ENCODE measurements at places on chromosomes 11 and 22. TPM values are rescaled to one million over a fixed set of nuclear protein-coding genes. Genes with fewer than 3 reads are reported as not detected.

GRCh38 chr11:35845860-35846259 lies 98.0 kb upstream of the LDLRAD3 start:
- no peaks in the 10 kb centered on the region for H3K4me1 ChIP-seq
- H3K27me3 ChIP-seq: peaks cover 24% of the 10 kb centered on the region
- no peak for DNase-seq
- H3K27ac ChIP-seq: no peak overlapping the region

The GRIA4 gene
- not detected for total RNA-seq

GRCh38 chr11:103370076-103370475 lies 260.9 kb downstream of the DYNC2H1 start:
- no peaks in the 10 kb centered on the region for H3K27me3 ChIP-seq
- H3K4me1 ChIP-seq: no peaks in the 10 kb centered on the region
- no peak overlapping the region for H3K4me3 ChIP-seq
- DNase-seq: no peak
- no peaks in the 10 kb centered on the region for H3K36me3 ChIP-seq
- H3K27ac ChIP-seq: no peak overlapping the region

The BATF2 gene
- total RNA-seq: 2.1 TPM

DNA sequence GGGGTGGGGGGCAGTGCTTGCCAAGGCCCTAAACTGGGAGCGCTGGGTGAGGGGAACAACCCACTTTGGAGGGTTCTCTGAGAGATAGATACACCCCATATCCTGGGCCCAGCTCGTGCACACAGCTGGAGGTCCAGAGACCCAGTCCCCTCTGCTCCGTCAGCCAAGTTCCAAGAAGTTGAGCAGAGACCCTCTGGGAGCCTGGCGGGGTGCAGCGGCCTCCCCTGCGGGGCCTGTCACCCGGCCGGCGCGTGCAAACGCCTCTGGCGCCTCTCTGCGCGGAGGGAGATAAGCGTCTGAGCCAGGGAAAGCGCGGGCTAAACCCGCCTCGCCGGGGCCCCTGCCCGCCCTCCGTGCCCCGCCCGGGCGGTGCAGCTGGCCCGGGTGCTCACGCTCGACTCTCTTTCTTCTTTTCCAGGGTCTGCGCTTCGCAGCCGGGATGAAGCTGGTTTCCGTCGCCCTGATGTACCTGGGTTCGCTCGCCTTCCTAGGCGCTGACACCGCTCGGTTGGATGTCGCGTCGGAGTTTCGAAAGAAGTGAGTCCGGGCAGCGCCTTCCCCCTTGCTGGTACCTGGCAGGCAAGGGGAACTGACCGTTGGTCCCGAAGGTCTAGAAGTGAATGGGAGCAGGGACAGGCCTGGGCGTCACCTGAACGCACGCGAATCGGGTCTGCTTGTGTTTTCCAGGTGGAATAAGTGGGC lies 540 bp downstream of the ADM start:
- no peaks in the 10 kb centered on the region for H3K27me3 ChIP-seq
- H3K27ac ChIP-seq: peak overlapping the region; percentile 97
- peak overlapping the region; percentile 85 for H3K4me3 ChIP-seq

DNA sequence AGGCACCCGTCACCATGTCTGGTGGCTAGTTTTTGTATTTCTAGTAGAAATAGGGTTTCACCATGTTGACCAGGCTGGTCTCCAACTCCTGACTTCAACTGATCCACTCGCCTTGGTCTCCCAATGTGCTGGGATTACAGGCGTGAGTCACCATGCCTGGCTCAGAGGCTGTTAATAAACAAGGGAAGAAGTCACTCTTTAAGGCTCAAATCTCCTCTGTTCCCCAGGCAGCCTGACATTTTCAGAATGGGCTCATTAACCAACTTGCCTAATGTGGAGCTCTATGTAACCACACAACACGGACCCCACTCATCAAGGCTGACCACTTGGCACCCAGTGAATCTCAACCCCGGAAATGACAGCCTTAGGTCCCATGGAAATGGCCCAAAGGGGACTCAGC lies 24.1 kb downstream of the APOL3 start:
- no peak overlapping the region for H3K4me3 ChIP-seq
- no peak for DNase-seq
- H3K36me3 ChIP-seq: no peaks in the 10 kb centered on the region
- no peaks in the 10 kb centered on the region for H3K4me1 ChIP-seq

The GPHA2 gene
- total RNA-seq: not detected

- peaks cover 57% of the 10 kb centered on the region for H3K4me1 ChIP-seq
- peak; percentile 80 for DNase-seq
- peak overlapping the region; percentile 5 for H3K4me3 ChIP-seq
- no peaks in the 10 kb centered on the region for H3K27me3 ChIP-seq
These were observed 12.2 kb upstream of the CDC42BPG start for GRCh38 chr11:64856382-64857227.

GRCh38 chr11:11036848-11037732 lies 179.2 kb upstream of the ZBED5 start:
- no peaks in the 10 kb centered on the region for H3K36me3 ChIP-seq
- H3K4me3 ChIP-seq: no peak overlapping the region
- DNase-seq: peak; percentile 64
- no peaks in the 10 kb centered on the region for H3K4me1 ChIP-seq
- no peak overlapping the region for H3K27ac ChIP-seq
- no peaks in the 10 kb centered on the region for H3K27me3 ChIP-seq

DNA sequence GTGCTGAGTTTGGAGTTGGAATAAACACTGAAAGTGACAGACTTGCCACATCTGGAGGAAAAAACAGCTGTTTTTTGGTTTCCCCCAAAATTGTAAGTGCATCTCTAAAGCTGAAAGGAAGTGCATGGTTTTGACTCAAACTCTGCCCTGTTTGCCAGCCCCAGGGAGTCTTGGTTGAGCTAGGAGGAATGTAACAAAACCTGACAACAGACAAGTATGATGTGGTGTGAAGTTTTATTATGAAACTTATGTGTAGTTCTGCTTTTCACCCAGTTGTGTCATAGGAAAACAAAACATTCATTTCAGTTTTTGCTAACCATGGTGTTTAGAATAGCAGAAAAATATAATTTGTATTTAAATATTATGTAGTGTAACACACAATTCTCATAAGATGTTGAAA lies 31.7 kb upstream of the PDE3B start:
- no peak for DNase-seq
- no peak overlapping the region for H3K27ac ChIP-seq
- H3K4me3 ChIP-seq: no peak overlapping the region

GRCh38 chr11:16335236-16335962 lies 20.9 kb downstream of the SOX6 start:
- 0 out of 2 replicates have a peak, but pooled peaks cover 3% of the 10 kb centered on the region for H3K27me3 ChIP-seq
- DNase-seq: no peak
- no peak overlapping the region for H3K27ac ChIP-seq

- H3K27me3 ChIP-seq: peaks cover 12% of the 10 kb centered on the region
- no peak for DNase-seq
- no peaks in the 10 kb centered on the region for H3K36me3 ChIP-seq
- H3K27ac ChIP-seq: no peak overlapping the region
- H3K4me1 ChIP-seq: no peaks in the 10 kb centered on the region
These were observed 802.0 kb downstream of the DLG2 start for GRCh38 chr11:84825106-84825660.

The POLR2L gene
- 211 TPM for total RNA-seq

DNA sequence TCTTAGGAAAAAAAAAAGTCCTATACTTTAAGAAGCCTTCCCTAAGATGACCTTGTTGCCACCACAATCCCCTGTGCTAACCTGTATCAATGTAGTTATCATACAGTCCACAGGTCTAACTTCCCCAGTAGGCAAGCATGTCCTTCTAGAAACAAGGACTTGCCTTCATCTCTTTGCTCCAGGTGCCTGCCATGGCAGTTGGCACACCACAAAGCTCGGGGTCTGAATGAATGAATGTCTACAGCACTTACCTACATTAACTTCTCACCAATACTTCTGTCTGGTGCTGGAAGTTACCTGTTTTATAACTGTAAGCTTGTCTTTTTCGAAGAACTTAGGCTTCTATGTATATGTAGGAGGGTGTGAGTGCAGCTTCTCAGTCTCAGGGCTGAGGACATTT lies 23.4 kb downstream of the CLPB start:
- H3K4me3 ChIP-seq: no peak overlapping the region
- H3K36me3 ChIP-seq: no peaks in the 10 kb centered on the region
- no peak overlapping the region for H3K27ac ChIP-seq
- no peak for DNase-seq

The USP2 gene
- 5.0 TPM for total RNA-seq
